ENCODE measurements at places on chromosomes 6 and 20.

DNA sequence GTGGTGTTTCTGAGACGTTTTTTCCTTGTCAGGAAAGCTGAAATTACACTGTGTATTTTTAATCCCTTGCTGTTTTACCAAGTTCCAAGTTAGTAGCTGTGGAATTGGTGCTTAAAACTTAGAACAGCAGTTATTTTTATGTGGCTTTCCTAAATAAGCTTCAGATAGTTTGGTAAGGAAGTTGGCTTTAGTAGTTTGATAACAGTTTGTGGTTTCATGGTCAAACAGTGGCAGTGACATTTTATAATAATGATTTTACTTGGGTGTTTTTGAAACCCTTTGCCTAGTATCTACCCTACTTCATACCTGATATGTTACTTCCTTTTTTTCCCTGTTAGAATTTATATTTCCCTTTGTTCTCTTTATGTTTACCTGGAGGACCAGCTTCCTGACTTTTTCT, 164.9 kb downstream of the JARID2 start:
- no peak for DNase-seq

- DNase-seq, result no peak
These were observed 36.7 kb upstream of the CHD6 start for GRCh38 chr20:41654884-41655283.

DNA sequence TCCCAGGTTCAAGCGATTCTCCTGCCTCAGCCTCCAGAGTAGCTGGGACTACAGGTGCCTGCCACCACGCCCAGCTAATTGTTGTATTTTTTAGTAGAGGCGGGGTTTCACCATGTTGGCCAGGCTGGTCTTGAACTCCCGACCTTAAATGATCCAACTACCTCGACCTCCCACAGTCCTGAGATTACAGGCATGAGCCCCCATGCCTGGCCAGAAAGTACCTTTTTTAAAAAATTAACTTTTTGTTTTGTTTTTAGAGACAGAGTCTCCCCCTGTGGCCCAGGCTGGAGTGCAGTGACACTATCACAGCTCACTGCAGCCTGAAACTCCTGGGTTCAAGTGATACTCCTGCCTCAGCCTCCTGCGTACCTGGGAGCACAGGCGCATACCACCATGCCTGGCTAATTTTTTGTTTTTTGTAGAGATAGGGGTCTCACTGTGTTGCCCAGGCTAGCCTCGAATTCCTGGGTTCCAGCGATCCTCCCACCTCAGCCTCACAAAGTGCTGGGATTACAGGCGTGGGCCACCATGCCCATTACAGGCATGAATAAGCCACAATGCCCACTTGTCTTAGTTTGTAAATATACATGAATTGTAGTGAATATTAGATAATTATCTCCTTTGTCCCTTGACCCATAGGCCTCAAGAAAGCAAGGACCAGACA, 17.4 kb upstream of the EEF1A1 start:
- DNase-seq, result no peak

DNA sequence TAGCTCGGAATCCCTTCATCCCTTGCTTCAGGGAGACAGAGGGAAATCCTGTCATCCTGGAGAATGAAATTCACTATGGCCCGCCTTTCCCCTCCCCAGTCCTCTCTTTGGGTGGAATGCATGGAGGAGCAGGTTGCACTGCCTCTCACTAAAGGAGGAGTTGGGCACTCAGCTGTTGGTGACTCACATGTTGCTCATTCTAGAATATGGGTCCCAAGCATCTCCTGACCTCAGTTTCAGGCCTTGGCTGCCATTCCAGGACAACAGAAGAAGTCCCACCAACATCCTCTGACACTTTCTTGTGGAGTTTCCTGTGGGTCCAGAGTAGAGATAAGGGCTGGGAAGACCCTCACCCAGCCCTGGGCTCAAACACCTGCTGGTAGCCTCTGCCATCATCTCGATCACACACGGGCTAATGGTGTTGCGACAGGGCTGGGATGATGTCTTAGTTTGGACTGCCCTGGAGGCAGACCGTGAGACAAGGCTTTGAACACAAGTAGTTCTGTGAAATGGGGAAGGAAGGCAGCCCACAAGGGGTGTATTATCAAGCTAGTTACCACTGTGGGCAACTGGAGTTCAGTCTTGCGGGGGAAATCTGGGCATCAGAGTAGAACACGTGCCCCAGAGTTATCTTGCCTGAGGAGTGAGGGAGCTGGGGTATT, 52.4 kb upstream of the RNF24 start:
- no peak for DNase-seq

- no peak for DNase-seq
These were observed 47.5 kb downstream of the MDFI start for GRCh38 chr6:41685641-41686380.

- peak; percentile 28 for DNase-seq
These were observed 42.5 kb upstream of the CD83 start for GRCh38 chr6:14075095-14075503.

GRCh38 chr20:57459278-57459677, 65.7 kb downstream of the CTCFL start:
- no peak for DNase-seq

DNA sequence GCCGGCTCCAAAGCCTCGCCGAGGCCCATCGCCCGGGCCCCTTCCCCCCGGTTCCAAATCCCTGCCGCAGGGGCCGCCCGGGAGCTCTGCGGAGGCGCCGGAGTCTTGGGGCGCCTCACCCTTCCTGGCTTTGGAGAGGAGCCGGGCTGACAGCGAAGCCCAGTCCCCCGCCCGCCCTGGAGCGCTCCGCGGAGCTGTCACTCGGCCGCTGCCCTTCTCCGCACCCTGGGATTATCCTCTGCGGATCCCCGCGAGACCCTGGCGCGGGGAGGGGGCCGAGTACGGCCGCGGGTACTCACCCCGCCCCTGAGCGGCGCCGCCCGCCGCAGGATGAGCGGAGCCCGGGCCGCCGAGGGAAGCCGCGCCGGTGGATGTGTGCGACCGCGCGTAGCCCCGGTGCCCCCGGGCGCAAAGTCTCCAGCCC, 343 bp downstream of the SNAP91 start:
- DNase-seq, result peak; percentile 69

DNA sequence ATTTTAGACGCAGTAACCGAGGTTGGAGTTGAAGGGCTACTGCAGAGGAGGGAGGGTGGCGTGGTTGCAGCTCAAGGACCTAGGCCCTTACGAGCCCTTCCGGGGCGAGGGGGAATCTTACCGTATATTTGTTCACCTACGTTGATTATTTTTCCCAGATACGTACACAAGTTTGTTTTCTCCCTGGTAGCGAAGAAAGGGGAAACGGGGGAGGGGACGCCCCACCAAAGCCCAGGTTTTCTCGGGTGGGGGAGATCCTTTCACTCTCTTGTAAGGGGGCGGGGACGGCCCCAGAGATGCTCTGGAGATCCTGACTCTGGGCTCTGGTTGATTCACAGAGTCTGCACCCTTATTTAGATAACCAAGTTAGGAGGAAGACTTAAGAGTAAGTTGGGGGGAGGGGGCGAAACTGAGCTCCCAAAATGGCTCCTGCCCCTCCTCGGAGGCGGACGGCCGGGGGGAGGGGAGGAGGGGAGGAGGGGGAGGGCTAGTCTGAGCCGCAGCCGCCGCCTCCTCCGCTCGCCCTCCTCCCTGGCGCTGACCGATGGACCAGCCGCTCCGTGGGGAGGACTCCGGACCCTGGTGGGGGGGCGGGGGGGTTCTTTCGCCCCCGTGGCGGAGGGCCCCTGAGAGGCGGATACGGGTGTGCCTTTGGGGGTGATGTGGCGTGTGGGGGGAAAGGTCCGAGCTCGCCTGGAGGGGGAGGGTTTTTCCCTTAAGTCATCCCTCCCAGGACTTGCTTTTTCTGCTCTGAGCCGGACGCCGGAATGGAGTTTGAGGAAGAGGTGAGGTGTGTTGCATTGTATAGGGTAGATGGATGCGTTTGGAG, 2.2 kb downstream of the BRD2 start:
- peak; percentile 83 for DNase-seq

GRCh38 chr6:90080876-90081481, 186.7 kb downstream of the GJA10 start:
- DNase-seq, result no peak

GRCh38 chr6:17902974-17903373, 84.5 kb downstream of the KIF13A start:
- no peak for DNase-seq

GRCh38 chr6:24891004-24891403, 44.8 kb downstream of the RIPOR2 start:
- DNase-seq, result no peak

DNA sequence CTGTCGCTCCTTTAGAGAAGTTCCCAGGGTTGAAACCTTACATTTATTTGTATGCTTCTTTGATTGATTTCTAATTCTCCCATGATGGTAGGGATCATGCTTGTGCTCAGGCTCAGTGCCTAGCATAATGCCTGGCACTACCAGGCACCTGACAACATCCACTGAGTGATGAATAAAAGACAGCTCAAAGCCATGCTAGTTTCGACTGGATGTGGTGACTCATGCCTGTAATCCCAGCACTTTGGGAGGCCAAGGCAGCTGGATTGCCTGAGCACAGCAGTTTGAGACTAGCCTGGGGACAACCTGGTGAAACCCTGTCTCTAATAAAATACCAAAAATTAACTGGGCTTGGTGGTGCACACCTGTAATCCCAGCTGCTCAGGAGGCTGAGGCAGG, 11.6 kb upstream of the CD164 start:
- no peak for DNase-seq

GRCh38 chr20:9867196-9867980, 28.5 kb upstream of the PAK5 start:
- no peak for DNase-seq

DNA sequence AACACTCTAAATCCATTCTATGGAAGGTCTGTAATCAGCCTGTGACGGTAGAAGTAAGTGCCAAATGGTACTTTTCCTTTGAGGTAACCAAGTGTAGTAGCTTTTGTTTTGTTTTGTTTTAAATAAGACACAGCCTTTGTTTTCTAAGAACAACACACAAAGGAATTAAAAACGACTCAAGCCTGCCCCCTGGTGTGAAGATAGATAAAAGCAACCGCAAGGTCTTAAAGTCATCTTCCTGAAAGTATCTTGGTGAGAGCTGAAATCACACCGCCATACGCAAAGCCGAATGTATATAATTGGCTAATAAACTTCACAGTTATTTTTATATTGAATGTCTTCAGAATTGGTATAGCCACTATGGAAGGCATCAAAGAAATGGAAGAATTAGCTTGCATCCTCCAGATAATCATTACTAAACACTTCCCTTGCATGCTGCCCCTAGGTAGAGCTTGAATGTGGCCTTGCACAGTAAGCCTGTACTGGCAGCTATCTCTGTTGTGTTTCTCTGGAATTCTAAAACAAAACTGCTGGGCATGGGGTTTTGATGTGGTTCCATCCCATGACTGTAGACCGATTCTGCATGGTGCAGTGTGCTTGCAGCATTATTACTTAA, 95.6 kb downstream of the LAMP5 start:
- DNase-seq, result peak; percentile 75

GRCh38 chr6:40882323-40882997, 156.6 kb downstream of the UNC5CL start:
- DNase-seq, result peak; percentile 15

- no peak for DNase-seq
These were observed 105.8 kb downstream of the BACH2 start for GRCh38 chr6:90190752-90191395.

DNA sequence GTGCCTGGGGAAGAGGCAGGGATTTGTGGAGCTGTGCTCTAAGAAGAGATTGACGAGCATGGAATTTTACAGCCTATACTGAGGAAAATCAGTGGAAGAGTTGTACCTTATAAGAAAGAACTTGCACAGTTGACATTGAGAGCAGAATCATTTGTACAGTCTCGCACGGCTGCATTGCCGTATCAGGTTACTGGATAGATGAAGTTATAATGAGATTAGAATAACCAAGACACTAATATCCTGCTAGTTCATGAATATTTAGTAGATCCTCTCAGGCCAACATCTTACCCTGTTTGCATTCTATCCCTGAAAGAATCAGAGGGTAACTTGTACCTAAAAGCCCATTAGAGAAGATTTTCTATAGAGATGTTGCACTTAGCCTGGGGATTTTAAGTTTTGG, 447.1 kb downstream of the PREX1 start:
- DNase-seq, result no peak

DNA sequence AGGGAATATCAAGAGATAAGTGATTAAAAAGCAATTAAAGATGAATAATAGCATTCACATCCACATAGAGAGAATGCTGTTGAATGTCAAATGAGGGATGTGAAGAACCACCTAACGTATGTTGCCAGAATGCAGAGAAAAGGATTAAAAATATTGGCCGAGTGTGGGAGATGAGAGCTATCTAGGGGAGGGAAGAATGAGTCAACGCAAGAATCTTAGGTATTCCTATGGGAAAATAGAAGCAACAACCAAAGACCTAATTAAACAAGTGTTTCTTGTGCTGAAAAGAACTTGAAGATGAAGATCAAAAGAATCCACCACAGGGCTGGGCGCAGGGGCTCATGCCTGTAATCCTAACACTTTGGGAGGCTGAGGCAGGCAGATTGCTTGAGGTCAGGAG, 12.2 kb upstream of the RSPH3 start:
- DNase-seq, result no peak

- no peak for DNase-seq
These were observed 70.6 kb upstream of the DST start for GRCh38 chr6:56713254-56713672.

DNA sequence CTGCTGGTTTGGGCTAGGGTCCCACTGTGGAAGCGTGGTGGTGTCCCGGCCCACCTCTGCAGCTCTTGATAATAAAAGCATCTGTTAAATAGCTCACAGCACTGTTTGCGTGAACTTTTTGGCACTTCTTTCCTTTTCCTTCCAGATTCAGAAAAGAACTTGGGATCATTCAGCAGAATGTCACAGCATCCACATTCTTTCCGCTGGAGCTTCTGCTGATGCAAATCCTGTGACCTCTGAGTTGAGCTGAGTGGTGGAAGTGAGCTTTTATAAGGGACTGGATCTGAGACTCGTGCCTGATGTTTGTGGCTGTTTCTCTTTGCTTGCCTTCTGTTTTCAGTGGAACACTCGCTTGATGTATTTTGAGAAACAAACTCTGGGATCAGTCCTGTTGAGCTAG, 3.9 kb downstream of the OSBPL2 start:
- DNase-seq, result no peak

DNA sequence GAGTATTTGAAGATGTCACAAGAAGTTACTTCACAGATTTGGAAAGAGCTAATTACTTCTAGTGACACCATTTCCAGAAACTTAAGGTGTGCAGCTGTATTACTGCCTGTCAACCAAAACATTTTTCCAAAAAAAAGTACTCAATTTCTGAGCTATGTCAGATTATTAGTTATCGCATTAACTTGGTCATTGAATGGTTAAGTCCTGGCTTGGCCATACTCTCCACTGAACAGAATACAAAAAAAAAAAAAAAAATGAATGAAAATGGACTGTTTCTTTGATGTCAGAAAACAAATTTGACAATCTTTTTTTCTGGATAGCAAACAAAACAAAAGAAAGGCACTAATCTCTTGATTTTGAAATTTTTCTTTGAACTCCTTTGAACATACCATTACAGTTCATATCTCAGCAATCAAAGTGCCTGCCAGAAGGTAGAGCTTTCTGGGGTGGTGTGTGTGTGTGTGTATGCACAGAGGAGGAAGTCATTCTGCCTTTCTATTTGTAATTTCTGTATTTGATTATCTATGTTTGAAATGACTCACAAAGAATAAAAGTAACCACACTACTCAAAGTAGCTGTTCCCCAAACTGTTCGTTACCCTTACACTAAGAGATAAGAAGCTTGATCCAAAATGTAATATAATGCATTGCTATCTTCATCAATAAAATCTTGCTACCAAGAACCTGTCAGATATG, 210.8 kb upstream of the FUT9 start:
- DNase-seq, result no peak
